ENCODE measurements at places on chromosomes 2 and 18. TPM values are rescaled to one million over a fixed set of nuclear protein-coding genes. Genes with fewer than 3 reads are reported as not detected.

ACTG2 gene
- 1.7 TPM for total RNA-seq

UGT1A5 gene
- total RNA-seq = not detected

MOGAT1 gene
- total RNA-seq = 0.65 TPM

SLC16A14 gene
- 3.0 TPM for total RNA-seq

CPS1 gene
- total RNA-seq = 3.0 TPM

ZNF516 gene
- total RNA-seq = 12.6 TPM

ERICH2 gene
- total RNA-seq = 0.94 TPM

IL36B gene
- total RNA-seq = not detected

MAPK4 gene
- 26.9 TPM for total RNA-seq

CLK1 gene
- total RNA-seq = 44.1 TPM

PKDCC gene
- total RNA-seq = 120 TPM

CHPF gene
- total RNA-seq = 85.9 TPM

UNC80 gene
- not detected for total RNA-seq

SLC9A4 gene
- total RNA-seq = not detected

PROC gene
- not detected for total RNA-seq

SLC23A3 gene
- total RNA-seq = 1.4 TPM

SPAST gene
- 10.7 TPM for total RNA-seq

NDUFV2 gene
- total RNA-seq = 521 TPM

UGT1A8 gene
- not detected for total RNA-seq

LRRTM4 gene
- total RNA-seq = 0.70 TPM

IHH gene
- total RNA-seq = not detected

TRABD2A gene
- 0.56 TPM for total RNA-seq

ACTR3 gene
- total RNA-seq = 106 TPM

AQP12B gene
- not detected for total RNA-seq

ZNF804A gene
- not detected for total RNA-seq

NEMP2 gene
- 1.7 TPM for total RNA-seq

TNFRSF11A gene
- total RNA-seq = 0.94 TPM

C2orf78 gene
- total RNA-seq = not detected

KCNE4 gene
- total RNA-seq = 3.2 TPM

FAP gene
- 0.62 TPM for total RNA-seq

RNF125 gene
- total RNA-seq = 3.8 TPM

METAP1D gene
- total RNA-seq = 6.9 TPM

TLX2 gene
- not detected for total RNA-seq

RAX gene
- not detected for total RNA-seq

REEP1 gene
- total RNA-seq = 21.5 TPM

CFAP65 gene
- total RNA-seq = not detected

TSGA10 gene
- 3.4 TPM for total RNA-seq

C2orf68 gene
- 26.5 TPM for total RNA-seq

CAMKMT gene
- 5.1 TPM for total RNA-seq

BABAM2 gene
- 51.3 TPM for total RNA-seq

MPV17 gene
- 37.2 TPM for total RNA-seq

RIT2 gene
- not detected for total RNA-seq

SERPINB10 gene
- not detected for total RNA-seq

RHBDD1 gene
- 29.5 TPM for total RNA-seq

LDLRAD4 gene
- total RNA-seq = 29.3 TPM

PROKR1 gene
- total RNA-seq = not detected

GRP gene
- total RNA-seq = not detected
